Cerebellar nuclear complex (tissue), 1 donor: ENCODE measurements at places on chromosomes 13 and 19.

- no peak for DNase-seq
Measured at GRCh38 chr13:46232281-46232680, 20.6 kb downstream of the LRRC63 start.

DNA sequence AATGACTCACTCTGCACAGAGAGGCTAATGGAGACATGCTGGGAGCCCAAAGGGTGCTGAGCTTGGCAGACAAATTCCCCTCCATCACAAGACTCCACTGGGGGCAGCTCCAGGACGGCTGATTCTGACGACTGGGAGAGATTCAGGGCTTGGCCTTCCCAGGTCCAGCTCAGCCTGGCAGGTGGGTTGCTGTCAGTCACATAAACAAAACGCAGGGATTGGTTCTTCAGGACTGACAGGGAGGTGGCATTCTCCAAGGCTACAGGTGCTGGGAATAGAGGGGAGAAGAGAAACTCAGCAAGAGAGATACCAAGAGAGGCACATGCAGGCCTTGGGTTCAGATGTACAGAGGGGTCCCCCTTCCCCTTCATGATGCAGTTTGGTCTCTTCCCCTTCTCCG, 10.7 kb upstream of the ZNF175 start:
- DNase-seq, result no peak

DNA sequence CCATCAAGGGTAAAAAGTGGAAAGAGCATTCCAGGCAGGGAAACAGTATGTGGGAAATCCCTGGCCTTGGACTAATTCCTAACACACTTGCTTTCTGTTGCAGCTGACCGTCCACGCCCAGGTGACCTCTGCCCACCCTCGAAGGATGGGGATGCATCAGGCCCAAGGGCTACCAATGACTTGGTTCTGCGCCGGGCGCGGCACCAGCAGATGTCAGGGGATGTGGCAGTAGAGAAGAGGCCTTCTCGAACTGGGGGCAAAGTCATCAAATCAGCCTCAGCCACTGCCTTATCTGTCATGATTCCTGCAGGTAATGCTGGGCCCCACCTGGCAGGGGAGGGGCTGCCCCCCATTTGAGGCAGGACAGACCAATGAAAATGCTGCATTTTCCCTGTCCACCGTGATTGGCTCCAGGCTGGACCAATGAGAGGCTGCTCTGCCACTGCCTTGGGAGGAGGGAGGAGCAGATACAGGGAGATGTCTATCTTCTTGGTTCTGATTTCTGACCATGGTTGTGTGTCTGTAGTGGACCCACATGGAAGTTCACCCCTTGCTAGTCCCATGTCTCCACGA, 12.6 kb downstream of the DNASE2 start:
- no peak for DNase-seq

GRCh38 chr19:54461210-54461609, 2.4 kb downstream of the LENG9 start:
- no peak for DNase-seq

- DNase-seq, result no peak
Measured at GRCh38 chr13:103931331-103931845, 865.2 kb upstream of the SLC10A2 start.

- no peak for DNase-seq
Measured at GRCh38 chr13:73040484-73040883, 18.3 kb upstream of the KLF5 start.
